ENCODE measurements at places on chromosomes 5 and 9. TPM values are rescaled to one million over a fixed set of nuclear protein-coding genes. Genes with fewer than 3 reads are reported as not detected.

Gene CDC25C
- total RNA-seq: 2.0 TPM

DNA sequence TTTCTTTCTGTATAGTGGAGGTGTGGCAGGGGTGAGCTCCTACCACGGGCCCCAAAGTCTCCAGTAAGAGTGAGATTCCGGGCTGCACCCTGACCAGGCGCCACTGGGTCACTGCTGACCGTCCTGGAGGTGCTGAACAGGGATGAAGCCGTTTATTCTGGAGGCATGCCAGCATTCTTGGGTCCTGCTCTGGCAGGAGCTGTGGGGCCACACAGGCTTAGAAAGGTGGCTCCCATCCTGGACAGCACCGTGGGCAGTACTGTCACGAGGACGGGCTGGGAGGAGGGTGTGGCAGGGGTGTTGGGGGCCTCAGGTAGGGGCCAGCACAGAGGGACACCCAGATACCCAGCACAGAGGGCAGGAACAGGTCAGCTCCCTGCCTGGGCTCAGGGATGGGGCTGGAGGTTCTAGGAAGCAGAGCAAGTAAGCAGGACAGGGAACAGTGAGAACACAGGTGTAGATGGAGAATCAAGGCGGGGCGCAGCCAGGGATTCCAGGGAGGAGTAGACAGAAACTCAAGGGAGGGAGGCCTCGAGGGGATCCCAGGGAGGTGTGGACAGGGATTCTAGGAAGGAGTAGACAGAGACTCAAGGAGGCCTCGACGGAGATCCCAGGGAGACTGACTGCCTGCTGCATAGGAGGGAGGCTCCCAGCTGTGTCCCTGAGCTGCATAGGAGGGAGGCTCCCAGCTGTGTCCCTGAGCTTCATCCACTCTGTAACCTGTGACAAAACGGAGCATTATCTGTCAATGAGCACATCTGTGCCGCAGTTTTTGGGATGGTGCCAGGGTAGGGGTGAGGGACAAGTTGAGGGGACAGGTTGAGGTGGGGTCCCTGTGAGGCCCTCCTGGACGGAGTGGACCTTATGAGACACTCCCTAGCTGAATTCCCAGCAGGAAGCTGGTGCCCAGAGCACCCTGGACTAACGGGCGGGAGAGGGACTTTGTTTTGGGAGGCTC, 1.1 kb upstream of the PLEKHG4B start:
- DNase-seq: no peak

Gene ALDH1A1
- 1.6 TPM for total RNA-seq

GRCh38 chr9:119596703-119597102, 227.5 kb upstream of the BRINP1 start:
- DNase-seq: no peak

Gene TRPM3
- not detected for total RNA-seq
